ENCODE measurements at places on chromosomes 13 and 19.

DNA sequence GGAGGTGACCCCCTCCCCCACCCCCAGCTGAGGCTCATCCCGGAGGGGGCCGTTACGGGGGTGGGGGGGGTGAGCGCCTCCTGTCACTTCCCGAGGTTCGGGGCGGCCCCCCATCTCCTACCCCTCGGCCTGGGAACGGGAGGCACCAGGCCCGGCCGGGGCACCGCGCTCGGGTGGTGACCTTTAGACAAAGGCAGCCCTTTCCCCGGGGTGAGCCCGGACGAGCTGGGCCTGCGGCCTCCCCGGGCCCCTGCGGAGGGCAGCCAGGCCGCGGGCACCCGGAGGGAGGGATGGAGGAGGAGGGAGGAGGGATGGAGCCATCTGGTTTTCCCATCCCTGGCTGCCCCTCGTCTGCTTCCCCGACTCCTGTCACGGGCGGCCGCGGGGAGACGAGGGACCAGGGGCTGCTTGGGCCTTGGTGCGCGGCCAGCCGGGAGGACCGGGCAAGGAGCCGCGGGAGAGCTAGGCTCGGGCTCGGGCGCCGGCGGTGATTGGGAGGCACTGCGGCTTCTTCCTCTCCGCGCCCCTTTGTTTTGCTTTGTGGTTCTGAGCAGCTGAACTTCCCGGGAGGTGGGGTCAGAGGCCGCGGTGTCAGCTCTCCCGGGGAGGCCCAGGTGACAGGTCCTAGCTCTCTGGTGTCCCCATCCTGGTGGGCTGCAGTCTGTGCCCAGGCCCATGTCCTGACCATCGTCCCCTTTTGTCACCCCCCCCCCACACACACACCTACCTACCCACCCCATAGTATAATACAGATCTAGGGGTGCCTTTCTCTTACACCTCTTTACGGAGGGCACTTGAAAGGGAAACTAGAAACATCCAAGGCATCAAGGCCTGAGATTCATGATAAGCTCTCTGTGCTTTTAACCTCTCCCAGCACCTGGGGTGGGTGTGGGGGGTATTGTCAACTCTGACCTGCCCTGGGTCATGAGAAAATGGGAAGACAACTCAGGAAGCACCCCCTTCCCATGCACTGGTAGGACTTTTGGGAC, 1.3 kb downstream of the BICRA start:
- DNase-seq = peak; percentile 23

DNA sequence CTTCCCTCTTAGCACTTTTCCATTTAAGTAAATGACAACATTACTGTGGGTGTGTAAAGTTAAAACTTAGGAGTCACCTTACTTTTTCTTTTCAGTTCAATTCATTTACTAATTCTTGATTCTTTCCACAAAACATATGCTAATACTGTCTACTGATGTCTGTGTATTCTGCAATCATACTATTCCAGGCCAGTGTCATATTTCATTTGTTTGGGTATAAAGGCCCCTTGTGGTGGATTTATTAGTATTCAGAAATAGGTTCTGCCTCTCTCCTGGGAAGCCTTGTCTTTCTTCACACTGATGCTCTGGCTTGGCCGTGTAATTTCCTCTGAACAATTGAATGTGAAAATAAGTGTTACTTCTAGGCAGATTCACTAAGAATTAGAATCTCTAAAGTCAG, 621.9 kb upstream of the SPRY2 start:
- DNase-seq = no peak

DNA sequence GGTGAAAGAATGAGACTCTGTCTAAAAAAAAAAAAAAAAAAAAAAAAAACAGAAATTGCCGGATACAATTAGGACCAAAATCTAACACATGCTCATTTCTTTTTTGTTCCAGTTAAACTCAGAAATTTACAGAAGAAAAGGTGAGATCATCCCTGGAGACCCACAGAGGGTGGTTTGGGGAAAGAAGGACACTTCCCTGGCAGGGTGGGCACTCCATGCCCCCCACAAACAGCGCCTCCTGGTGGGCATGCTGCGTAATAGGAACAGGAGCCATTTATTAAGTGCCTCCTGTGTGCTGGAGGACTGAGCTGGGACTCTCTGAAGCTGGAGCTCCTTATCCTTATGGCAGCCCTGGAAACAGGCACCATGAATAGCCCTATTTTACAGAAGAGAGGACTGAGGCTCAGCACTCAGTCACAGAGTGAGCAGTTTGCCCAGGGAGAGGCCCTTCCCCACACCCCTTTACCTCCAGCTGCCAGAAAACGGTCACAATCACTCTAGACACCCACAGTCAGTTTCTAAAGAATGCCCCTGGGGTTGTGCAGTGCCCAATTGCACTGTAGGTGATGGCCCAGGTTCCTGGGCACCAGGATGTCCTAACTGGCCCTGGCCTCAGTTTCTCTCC, 10.1 kb downstream of the C19orf38 start:
- no peak for DNase-seq

DNA sequence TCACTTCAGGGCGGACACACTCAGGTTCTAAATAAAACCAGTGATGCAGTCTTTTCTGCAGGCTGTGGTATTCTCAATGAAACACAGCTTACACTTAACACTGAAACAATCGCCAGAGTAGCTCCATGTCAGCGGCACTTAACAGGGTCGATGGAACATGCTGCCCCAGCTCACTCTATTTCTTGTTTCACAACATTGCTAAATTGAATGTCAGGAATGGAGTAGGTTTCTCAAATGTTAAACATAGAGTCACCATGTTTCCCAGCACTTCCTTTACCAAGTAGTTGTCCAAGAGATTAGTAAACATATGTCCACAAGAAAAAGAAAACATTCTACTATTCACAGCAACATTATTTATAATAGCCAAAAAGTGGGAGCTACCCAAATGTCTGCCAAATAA, 306.9 kb downstream of the SLITRK6 start:
- no peak for DNase-seq

DNA sequence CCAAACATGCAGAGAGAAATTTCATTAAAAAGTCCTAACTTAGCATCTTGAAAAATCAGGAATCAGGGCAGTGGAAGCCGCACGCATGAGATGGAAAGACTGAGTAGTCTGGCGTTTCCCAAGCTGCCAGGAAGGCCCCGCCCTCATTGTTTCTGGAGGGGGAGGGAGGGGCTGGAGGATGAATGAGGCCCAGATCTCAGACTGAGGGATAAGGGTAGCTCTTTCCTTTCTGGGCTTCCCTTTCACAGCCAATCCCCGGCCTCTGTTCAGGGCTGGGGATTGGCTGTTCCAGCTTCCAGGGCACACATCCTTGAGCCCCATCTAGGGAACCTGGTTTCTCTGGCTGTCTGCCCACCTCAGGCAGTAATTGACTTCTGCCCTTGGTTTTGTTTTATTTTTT, 7.3 kb downstream of the C19orf53 start:
- DNase-seq = no peak

DNA sequence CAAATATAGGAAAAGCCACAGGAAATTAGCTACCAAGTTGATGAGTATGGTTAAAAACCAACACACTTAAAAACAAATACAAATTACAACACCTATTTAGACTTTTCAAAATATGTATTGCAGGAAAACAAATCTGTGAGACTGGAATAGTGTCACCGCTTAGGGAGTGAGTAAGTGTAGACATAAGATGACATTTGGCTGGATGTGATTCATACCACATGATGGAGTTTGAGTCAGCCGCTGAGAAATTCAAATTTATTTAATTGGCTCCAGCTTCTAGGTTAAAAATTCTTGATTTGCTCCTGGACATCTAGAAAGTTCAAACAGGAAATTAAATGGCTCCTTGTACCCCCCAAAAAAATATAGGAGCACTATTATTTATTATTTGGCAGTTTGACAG, 531.7 kb downstream of the SLITRK1 start:
- DNase-seq = no peak

GRCh38 chr19:40155749-40156265, 35.4 kb upstream of the MAP3K10 start:
- DNase-seq = no peak

- no peak for DNase-seq
These were observed 35.2 kb downstream of the C13orf46 start for GRCh38 chr13:113938716-113939115.

- DNase-seq = peak; percentile 41
These were observed 2.2 kb downstream of the ARHGAP45 start for GRCh38 chr19:1069009-1069779.

GRCh38 chr13:56412856-56413255, 727.9 kb upstream of the PRR20A start:
- DNase-seq = no peak

- no peak for DNase-seq
These were observed 27.2 kb downstream of the PLEKHJ1 start for GRCh38 chr19:2208975-2209374.

DNA sequence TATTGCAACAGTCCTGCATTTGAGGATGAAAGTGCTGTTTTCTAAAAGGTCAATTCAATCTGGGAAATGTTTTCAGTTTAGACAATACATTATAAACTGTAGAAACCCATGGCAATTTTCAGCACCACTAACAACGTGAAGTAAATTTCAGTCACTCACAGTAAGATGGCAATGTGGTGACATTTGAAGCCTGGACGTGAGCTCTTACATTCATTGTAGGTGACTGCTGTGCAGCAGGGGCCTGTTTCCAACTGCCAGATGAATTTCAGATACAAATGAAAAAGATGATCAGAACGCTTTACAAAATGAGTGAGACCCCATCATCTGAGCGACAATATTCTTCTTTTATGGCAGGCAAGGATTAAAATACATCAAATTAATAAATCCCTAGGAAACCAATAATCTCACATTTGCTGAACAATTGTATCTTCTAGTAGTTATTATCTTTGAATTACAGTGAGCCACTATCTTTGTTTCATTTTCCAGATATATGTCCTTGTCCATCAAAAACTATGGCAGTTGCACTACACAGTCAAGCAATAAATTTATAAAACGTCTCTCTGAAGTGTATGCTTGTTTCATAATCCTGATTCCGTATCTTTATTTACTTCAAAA, 1816.8 kb downstream of the OLFM4 start:
- DNase-seq = no peak

GRCh38 chr13:40503966-40504591, 162.4 kb downstream of the FOXO1 start:
- no peak for DNase-seq

GRCh38 chr19:28039677-28040381, 1173.1 kb downstream of the UQCRFS1 start:
- no peak for DNase-seq

GRCh38 chr19:58311345-58311865, 6.2 kb downstream of the ERVK3-1 start:
- no peak for DNase-seq

GRCh38 chr19:47187335-47187655, 43.7 kb downstream of the BBC3 start:
- no peak for DNase-seq

DNA sequence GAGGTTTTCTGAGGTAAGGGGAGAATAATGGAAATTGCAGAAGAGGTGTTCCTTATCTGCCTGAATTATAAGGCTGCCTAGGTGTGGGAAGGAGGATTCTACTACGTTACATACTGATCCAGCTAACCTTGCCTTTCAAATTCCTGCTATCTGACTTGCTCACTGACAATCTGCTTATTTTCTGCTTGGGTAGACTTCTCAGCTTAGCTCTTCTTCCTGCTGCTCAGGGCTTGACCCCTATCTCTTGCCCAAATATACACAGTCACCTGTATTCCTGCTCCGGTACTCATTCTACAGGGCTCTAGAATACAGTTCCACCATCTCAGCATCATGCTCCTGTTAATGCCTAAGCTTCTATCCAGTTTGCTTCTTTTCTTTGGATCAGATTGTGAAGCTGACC, 1607.6 kb downstream of the OLFM4 start:
- DNase-seq = no peak

DNA sequence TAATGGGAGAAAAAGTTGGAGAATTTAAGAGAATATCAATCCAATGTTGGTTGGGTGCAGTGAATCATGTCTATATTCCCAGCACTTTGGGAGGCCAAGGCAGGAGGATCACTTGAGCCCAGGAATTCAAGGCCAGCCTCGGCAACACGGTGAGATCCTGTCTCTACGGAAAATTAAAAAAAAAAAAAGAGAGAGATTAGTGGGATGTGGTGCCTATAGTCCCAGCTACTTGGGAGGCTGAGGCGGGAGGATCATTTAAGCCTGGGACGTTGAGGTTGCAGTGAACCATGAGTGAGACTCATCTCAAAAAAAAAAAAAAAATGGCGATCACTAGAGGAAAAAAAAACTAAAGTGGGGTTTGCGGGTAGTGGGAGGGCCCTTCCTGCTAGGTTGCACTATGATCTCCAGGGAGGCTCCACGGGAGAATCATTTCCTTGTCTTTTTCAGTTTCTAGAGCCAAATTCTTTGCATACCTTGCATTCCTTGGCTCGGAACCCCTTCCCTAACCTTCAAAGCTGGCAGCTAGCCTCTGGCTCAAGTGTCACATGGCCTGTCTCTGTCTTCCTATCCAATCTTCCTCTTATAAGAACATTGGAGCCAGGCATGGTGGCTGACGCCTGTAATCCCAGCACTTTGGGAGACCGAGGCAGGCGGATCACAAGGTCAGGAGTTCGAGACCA, 5.8 kb upstream of the ERCC2 start:
- no peak for DNase-seq

DNA sequence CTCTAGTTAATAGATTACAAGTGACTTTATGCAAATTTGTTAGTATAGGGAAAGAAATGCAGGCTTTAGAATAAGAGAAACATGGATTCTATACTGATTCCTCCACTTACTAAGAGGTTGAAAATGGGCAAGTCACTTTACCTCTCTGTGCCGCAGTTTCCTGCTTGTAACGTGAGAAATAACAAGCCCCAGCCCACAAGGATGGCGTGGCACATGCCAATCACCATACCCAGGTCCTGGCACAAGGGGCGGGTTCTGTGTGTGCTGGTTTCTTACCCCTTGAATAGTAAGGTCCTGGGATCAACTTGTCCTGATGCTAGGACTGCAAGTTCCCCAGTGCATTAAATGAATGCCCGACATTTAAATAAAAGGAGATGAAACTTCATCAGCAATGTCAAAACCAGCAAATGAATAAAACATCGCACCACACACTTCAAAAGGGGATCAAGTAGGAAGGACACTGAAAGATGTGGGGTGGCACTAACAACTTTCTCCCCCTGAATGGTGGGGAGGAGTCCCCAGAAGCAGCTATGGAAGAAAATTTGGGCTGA, 7.9 kb upstream of the SIGLEC9 start:
- no peak for DNase-seq

DNA sequence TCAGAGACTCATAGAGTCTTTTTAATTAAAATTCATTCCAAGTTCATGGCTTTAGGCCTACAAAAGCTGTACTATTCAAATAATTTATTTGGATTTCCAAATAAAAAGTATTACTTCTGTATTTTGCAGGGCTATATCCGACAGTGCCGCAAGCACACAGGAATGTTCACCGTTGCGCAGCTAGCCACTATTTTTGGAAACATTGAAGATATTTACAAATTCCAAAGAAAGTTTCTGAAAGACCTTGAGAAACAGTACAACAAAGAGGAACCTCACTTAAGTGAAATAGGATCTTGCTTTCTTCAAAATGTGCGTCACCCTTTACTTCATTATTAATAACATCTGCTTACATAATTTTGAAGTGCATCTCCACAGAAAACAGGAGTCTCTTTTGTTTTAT, 20.5 kb upstream of the C1QTNF9 start:
- DNase-seq = no peak

Measured in stimulated activated CD8-positive, alpha-beta memory T cell treated with anti-CD3 and anti-CD28 coated beads, Interleukin-15, amount 100 ng/mL, for 4 hours (primary cell).